ENCODE measurements at places on chromosomes 7 and 10. TPM values are rescaled to one million over a fixed set of nuclear protein-coding genes. Genes with fewer than 3 reads are reported as not detected.

GRCh38 chr10:124587811-124588211, 126.2 kb downstream of the LHPP start:
- H3K36me3 ChIP-seq, result no peaks in the 10 kb centered on the region
- no peak overlapping the region for H3K4me3 ChIP-seq
- DNase-seq, result no peak
- no peaks in the 10 kb centered on the region for H3K27me3 ChIP-seq

GRCh38 chr10:60114765-60115586, 208.6 kb upstream of the CCDC6 start:
- no peaks in the 10 kb centered on the region for H3K27me3 ChIP-seq
- no peak overlapping the region for H3K4me3 ChIP-seq
- peaks cover 5% of the 10 kb centered on the region for H3K4me1 ChIP-seq
- H3K36me3 ChIP-seq, result no peaks in the 10 kb centered on the region
- H3K27ac ChIP-seq, result no peak overlapping the region

CPED1 gene
- 38.1 TPM for total RNA-seq

- DNase-seq, result no peak
- no peak overlapping the region for H3K4me3 ChIP-seq
- no peaks in the 10 kb centered on the region for H3K36me3 ChIP-seq
- no peaks in the 10 kb centered on the region for H3K4me1 ChIP-seq
Observed at GRCh38 chr10:46273506-46274477, 13.0 kb upstream of the ANTXRL start.

DNA sequence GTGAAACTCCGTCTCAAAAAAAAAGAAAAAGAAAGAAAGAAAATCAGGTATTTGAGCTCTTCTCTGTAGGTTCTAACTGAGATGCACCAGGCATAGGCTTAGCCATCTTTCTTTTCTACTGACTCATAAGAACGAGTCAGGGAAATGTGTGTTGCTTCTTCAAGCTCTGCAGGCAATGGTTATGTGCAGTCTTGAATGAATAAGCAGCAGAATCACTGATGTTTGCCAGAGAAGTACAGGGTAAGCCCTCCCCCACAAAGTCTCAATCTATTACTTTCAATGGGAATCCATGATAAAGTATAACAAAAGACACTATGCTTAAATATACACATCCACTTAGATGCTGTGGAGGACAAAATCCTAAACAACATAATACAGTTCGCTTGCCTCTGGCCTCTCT, 239.2 kb downstream of the PARD3 start:
- H3K27ac ChIP-seq, result no peak overlapping the region
- no peaks in the 10 kb centered on the region for H3K36me3 ChIP-seq
- no peak for DNase-seq
- no peaks in the 10 kb centered on the region for H3K27me3 ChIP-seq
- peaks cover 10% of the 10 kb centered on the region for H3K4me1 ChIP-seq

DNA sequence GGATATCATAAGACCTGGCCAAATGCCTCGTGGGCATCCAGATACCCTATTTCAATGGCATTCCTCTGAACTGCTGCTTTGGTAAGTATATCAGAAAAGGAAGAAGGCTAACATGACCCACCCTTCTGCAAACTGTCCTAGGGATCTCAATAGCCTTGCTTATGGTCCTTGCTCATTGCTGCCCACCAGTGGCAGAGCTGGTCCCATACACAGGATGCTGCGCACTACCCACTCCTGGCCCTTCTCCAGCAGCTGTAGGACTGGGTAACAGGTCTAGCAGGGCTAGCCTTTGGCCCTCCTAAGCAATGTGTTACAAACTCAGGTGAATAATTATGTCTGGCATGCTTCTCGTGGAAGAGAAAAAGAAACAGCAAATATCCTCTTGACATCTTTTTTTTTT, 72.5 kb downstream of the C10orf90 start:
- no peaks in the 10 kb centered on the region for H3K4me1 ChIP-seq
- no peak overlapping the region for H3K4me3 ChIP-seq
- DNase-seq, result no peak
- H3K27me3 ChIP-seq, result peaks cover 3% of the 10 kb centered on the region
- H3K36me3 ChIP-seq, result no peaks in the 10 kb centered on the region

GRCh38 chr7:152866125-152866524, 106.6 kb downstream of the ACTR3B start:
- H3K27me3 ChIP-seq, result no peaks in the 10 kb centered on the region
- no peaks in the 10 kb centered on the region for H3K4me1 ChIP-seq

DYDC2 gene
- not detected for total RNA-seq

GRCh38 chr7:53811555-53812079, 730.6 kb upstream of the VSTM2A start:
- no peak for DNase-seq
- no peak overlapping the region for H3K27ac ChIP-seq
- H3K4me1 ChIP-seq, result no peaks in the 10 kb centered on the region
- no peaks in the 10 kb centered on the region for H3K36me3 ChIP-seq
